ENCODE measurements at places on chromosomes 6 and 20. TPM values are rescaled to one million over a fixed set of nuclear protein-coding genes. Genes with fewer than 3 reads are reported as not detected.

Gene CYP21A2
- not detected for total RNA-seq

Gene LGSN
- 0.11 TPM for total RNA-seq

Gene TAGAP
- not detected for total RNA-seq

Gene SCAF8
- total RNA-seq: 25.8 TPM

Gene GSTA4
- total RNA-seq: 25.8 TPM

Gene MPIG6B
- not detected for total RNA-seq

Gene HUS1B
- total RNA-seq: 0.17 TPM

Gene SLC22A23
- total RNA-seq: 1.6 TPM

Gene RNF182
- 2.1 TPM for total RNA-seq

Gene C6orf52
- total RNA-seq: not detected

Data from LHCN-M2 (cell line).